ENCODE measurements at places on chromosomes 16 and 17.

GRCh38 chr16:55292491-55292890 lies 31.5 kb upstream of the IRX6 start:
- DNase-seq: no peak

DNA sequence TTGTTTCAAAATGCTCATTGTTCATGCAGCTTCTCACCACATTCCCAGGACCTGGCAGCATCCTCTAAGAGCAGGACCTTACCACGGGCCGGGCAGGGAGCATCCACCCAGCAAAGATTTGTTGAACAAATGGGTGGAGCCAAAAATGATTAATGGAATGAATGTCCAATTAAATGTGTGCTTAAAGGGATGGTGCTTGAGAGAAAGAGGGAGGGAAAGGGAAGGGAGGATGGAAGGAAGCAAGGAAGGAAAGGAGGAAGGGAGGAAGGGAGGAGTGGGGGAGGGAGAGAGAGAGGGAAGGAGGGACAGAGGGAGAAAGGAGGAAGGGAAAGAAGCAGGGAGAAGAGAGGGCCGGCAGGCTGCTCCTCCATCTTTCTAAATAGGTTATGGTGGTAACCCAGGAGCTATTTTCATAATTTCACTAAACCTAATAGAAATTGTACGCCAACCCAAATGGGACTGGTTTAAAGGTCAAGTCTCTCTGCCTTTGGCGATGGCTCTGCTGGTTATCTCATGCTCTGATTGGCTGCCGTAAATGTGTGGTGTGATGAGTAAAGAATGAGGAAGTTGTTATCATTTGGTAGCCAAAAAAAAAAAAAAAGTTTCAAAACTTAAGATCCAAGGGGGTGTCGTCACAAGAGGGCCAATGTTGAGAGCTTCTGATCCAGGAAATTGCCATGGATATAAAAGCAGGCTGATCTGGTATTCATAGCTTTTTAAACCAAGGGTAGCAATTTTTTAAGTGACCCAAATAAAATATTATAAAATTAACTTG lies 126.7 kb upstream of the FOXF1 start:
- peak; percentile 82 for DNase-seq

DNA sequence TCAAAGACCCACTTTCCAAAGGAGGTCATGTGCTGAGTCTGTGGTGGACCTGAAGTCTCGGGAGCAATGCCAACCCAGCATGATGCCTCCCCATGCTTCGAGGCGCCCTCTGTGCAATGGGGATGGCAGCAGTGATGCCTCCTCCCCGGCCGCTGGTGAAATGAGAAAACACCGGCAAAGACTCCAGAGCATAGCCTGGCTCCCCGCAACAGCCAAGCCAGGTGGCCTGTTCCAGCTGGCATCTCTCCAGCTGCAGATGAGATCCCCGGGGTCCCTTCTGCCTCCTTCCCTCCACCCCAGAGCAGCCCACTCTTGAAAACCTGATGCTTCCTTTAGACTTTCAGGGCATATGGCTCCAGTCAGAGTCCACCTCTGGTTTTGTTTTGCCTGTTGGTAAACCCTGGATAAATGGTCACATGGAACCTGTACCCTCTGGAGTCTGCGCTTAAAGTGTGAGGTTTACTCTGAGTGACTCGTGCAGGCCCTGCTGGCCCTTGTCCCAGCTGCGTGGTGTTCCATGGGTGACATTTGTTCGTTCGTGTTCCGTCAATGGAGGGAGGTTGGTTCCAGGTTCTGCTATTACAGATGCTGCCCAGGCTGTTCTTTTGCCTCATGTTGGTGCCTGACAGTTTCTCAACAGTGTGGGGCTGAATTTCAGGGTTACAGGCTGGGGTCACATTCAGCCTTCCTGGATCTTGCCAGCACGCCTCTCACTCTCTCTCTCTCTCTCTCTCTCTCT lies 181.8 kb upstream of the CIBAR2 start:
- no peak for DNase-seq

DNA sequence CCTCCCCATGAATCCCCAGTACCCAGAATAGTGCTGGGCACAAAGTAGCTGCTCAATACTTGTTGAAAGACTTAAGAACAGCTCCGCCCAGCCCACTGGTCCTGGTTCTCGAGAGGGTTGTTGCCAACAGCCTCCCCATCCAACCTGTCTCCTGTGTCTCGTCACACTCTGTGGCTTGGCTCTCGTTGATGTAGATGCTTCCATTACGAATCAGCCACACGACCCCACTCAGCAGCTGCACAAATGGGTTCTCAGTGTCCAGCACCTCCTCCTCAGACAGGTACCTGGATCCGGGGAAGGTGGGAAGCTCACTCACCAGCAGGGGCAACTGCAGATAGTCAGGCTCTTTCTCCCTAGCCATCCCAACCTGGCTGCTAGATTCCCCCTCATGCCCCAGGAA lies 2.1 kb downstream of the NAGPA start:
- no peak for DNase-seq

- no peak for DNase-seq
These were observed 9.3 kb downstream of the ENDOV start for GRCh38 chr17:80424261-80424660.

DNA sequence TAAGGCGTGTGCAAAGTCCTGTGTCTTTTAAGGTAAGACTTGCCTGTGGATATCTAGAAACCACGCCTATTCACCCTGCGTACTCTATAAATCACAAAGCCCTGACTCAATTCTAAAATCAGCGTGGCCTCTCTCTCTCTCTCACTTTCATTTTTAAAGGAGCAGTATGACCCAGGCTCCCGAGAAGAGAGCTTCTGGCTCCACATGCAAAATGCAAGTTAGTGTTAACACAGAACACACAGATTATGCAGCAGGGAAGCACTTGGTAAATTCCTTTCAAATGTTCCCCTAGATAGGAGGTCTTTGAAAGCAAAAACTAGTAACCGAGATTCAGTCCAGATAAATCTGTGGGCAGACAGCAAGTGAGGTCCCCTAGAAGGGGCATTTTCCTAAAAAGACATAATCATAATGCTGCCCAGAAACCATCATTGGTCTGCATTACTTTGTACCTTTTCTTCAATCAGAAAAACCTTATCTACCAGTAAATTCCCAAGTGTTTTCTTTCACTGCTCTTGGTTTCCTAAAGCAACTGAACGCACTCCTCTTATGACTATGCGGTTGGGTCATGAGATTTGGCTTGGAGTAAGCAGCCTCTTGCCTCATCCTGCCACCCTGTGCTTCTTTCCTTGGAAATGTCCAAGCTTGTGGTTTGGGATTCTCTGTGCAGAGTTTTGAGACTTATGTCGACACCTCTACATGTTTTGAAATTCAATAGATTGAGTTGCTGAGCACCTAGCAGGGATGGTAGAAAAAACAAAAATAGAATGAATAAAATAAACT lies 31.7 kb upstream of the KCNJ2 start:
- peak; percentile 83 for DNase-seq

GRCh38 chr17:80195141-80195540 lies 25.0 kb downstream of the SGSH start:
- DNase-seq: no peak

DNA sequence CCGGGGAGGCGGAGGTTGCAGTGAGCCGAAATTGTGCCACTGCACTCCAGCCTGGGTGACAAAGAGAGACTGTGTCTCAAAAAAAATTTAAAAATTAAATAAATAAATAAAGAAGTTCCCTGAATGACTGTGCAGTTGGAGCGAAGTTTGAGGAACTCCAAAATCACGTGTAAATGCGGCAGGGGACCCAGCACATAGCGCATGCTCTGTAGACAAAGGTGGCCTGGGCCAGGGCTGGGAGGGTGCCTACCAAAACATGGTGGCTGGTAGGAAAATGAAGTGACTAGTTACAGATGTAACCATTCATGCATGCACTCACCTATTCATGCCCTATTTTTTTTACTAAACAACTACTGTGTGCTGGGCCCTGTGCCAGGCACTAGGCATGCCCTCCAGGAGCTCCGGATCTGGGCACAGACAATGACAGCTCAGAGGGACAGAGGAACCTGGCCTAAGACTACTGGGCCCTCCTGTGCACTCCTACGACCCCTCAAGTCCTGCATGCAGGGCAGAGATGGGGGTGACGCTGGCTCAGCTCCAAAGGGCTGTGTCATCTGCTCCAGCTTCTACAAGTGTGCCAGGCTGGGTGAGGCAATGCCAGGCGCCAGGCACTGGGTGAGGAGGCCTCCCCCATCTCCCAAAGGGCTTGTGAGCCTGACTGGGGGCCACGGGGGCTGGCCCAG lies 65.3 kb downstream of the RMI2 start:
- DNase-seq: no peak

Data from AG20443 (cell line).